ENCODE measurements at places on chromosomes 7 and 10.

DNA sequence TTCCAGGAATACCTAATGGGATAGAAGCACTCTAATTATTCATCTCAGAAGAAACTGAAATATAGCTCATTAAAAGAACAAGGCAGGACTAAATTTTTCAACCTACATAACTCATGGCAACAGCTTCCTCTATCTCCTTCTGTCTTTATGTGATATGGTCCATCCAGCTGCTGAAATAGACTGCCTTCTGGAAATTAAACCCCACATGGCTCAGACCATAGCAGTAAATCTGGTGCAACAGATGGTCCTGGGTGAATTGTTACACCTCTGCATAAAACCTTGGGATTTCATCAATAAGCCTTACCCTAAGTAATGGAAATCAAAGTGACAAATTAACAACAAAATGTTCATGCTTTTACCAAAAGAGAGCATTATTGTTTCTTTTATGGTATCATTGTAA, 205.6 kb upstream of the CSTF2T start:
- DNase-seq: no peak

DNA sequence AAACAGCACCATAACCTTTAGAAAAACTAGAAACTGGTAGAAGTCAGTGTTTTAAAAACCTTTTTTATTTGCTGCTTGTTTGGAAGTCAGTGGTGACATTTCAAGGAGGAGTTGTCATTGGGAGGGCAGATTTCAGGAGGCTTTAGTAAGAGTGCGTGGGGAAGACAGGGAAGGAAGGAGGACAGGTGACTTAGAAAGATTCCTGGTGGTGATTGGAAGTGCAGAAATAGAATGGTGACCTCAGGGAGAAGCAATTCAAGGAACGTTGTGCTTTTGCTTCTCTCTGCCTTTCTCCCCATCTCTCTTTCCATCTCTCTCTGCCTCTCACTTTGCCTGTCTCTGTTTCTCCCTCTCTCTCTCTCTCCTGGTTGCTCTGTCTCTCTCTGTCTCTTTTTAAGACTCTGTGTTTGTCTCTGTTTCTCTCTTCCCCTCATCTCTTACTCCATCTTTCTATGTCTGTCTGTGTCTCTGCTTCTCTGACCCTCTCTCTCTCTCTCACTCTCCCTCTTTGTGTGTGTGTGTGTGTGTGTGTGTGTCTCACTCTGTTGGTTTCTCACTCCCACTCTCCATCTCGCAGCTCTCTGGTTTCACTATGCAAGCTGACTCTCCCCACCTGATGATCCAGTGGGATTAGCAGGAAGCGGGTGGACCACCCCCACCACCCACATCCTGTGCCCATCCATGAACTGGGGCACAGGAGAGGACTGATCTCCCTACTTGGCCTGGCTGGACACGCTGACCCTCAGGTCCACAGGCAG, 10.9 kb upstream of the PFKP start:
- no peak for DNase-seq

GRCh38 chr10:115654961-115655360, 561.8 kb downstream of the ATRNL1 start:
- peak; percentile 82 for DNase-seq

- no peak for DNase-seq
Observed at GRCh38 chr10:42640610-42641229, 2.4 kb upstream of the ZNF33B start.

DNA sequence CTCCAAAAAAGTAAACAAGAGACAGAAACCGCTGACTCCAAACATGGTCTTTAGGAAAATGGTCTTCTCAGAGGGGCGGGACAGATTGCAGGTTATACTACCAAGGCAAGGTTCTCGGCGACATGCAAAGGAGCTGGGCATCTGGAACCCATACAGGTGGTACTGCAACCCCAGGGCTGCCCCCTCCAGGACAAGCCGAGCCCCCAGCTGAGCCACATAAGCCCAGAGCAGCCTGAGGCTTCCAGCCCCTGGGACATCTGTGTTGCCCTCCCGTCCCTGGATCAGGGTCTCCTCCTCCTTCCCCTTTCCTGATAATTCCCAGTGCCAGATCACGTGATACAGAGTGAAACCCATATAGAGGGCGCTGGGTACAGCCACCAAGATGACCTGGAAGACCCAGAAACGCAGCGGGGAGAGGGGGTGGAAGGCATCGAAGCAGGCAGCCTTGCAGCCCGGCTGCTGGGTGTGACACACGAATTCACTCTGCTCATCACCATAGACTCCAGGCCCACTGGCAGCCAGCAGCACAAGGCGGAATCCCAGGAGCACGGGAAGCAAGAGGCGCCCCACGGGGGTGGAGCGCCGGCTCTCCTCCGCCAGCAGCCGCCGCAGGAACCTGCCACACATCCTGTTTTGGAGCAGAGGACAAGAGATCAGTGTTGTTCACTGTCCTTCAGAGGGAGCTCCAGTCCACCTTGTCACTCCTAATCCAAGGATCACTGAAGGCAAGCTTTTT, at the start of gene GJC3:
TSS of gene GJC3 (minus strand) at position 627 of the 736 bp plus-strand sequence. CDS start at position 627, 0 bp downstream.
- peak; percentile 61 for DNase-seq

- no peak for DNase-seq
Observed at GRCh38 chr7:23759671-23760391, 49.8 kb downstream of the STK31 start.

DNA sequence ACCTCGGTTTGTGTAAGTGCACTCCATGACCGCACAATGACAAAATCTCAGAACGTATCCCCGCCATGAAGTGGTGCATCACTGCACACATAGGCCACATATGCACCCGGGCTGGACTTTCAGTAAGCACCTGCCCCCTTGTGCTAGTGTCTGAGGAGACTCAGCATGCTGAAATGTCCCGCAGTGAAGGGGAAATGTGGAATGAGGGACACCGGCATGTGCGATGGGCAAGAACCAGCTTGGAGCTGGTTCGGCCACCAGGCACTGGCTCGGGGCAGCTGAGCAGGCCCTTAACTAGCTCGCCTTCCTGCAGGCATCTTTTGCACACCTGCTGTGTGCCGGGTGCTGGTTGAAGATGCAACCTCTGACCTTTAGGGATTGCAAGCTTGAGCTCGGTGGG, 49.8 kb upstream of the TNS3 start:
- no peak for DNase-seq

GRCh38 chr10:22086730-22087401, 83.3 kb upstream of the DNAJC1 start:
- DNase-seq: peak; percentile 73

DNA sequence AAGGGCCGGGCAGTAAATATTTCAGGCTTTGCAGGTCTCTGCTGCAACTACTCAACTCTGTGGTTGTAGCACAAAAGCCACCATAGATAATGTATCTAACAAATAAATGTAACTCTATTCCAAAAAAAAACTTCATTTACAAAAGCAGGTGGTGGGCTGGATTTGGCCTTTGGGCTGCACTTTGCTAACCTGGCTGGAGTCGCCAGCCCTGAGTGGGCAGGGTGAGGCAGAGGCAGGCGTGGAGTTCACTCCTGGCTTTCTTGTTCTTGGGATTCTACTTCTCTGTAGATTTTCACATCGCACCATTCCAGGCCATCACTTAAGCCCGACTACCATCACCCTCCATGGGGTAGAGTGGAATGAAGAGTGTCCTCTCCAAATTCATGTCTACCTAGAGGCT, 367.6 kb upstream of the MGMT start:
- no peak for DNase-seq

- DNase-seq: no peak
Observed at GRCh38 chr7:28266402-28266801, 85.8 kb upstream of the JAZF1 start.

DNA sequence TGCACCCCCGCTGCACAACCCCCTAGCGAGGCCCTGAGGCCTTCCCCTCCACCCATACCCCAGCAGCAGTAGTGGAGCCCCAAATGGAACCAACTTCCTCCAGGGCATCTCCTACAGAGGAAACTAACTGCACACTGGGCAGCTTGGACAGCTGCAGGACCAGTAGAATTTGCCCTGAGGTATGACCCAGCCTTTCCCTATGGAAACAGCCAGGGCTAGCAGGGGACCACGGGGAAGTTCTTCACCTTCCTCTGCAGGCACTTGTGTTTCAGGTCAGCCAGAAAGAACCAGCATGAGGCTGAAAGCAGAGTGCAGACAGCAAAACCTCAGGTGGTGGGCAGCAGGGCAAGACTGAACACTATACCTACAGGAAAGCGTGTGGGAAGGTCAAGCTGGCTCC, 5.7 kb upstream of the EEPD1 start:
- DNase-seq: no peak

GRCh38 chr10:43938810-43939209, 290.1 kb upstream of the ZNF32 start:
- DNase-seq: no peak

- no peak for DNase-seq
Observed at GRCh38 chr7:33673029-33673700, 232.2 kb upstream of the BMPER start.

DNA sequence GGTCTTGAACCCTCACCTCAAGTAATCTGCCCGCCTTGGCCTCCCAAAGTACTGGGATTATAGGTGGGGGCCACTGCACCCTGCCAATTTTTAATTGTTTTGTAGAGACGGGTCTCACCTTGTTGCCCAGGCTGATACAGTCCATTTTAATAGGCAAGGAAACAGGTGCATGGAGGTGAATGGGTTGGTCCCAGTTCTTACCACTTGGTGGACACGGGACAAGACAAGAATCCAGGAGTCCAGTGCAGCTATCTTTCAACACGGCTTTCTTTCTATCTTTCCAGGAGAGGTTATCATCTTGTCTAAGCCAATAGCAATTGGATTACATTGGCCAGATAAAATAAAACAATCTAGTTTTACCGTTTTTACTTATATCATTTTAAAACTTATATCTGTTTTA, 23.8 kb downstream of the TCF7L2 start:
- DNase-seq: no peak

DNA sequence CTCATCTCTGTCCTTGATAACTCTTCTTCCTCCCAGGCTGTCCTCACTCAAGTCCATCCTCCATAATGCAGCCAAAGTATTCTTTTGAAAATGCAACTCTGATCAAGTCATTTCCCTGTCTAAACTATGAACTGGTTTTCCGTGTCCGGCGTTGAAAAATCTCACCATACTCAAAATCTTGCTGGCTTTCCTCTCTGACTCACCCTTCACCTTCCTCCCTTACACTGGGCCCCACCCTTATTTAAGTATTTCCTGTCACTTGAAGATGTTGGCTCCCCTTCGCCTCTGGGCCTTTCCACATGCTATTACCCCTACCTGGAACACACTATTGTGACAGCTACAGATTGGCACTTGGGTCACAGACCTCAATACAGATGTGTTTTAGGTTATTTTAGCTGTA, 515.6 kb downstream of the INHBA start:
- no peak for DNase-seq

DNA sequence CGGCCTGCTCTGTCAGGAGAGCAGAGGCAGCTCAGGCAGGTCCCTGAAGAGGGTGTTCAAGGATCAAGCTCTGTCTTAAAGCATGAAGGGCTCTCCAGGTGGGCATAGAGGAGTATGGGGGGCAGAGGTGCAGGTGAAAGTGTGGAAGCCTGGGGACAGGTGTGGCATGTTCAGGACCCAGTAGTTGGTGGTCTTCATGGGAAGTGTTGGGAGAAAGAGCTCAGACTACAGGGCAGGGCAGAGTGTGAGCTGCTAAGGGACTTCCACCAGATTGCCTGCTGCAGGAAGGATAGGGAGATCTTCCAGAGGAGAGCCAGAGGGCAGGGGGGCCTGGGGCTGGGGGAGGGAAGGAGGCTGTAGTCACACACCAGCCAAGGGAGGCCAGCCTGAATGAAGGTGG, 156.5 kb upstream of the GDF10 start:
- DNase-seq: no peak

GRCh38 chr7:91713669-91714068, 166.8 kb downstream of the MTERF1 start:
- DNase-seq: no peak

- DNase-seq: peak; percentile 93
Observed at GRCh38 chr7:100516135-100516812, 22.7 kb upstream of the AGFG2 start.

- DNase-seq: no peak
Observed at GRCh38 chr10:99850767-99851340, 68.4 kb downstream of the ABCC2 start.

- no peak for DNase-seq
Observed at GRCh38 chr10:82251222-82251906, 376.4 kb downstream of the NRG3 start.

- no peak for DNase-seq
Observed at GRCh38 chr10:34236931-34237330, 578.2 kb downstream of the PARD3 start.

- peak; percentile 52 for DNase-seq
Observed at GRCh38 chr7:28804990-28805389, 153.1 kb downstream of the TRIL start.

GRCh38 chr10:21334891-21335696, 190.4 kb downstream of the SKIDA1 start:
- DNase-seq: peak; percentile 85

DNA sequence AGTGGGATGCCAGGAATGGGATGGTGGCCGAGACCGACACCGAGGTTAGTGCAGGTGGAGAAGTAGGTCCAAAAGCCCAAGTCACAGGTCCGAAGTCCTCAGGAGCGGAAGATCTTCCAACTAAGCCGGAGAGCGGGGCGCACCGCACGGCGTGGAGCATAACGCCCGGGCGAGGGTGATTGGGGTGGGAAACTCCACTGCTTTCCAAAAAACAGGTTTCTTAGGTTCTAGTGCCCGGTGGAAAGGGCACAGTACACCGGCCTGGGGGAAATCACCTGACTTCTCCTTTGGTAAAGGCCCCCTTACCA, 11.4 kb upstream of the SPAG6 start:
- no peak for DNase-seq

DNA sequence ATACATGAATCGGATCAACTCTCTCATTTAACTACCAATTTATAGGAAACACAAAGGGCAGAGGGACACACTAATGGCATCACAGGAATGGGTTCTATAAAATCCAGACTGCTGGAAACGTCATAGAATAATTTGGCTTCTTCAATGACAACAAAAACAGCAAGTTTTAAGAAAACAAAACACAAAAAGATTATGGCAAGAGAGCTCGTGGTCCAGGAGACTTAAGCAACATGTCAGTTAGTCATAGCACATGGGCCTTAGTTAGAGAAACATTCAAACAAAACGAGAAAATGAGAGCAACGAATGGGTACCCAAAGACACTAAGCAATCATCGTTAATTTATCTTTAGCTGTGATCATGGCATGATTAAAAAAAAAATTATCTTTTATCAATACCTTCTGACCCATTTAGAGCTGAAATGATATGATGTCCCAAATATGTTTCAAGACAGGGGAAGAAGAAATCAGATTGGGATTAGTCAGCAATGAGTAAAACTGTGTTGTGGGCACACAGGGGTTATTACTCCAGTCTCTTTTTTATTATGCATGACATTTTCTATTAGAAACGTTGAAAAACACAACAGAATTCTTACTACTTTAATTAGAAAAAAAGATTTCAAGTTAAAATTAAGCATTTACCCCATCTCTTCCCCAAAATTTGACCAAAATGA, 28.3 kb downstream of the NCAPG2 start:
- DNase-seq: peak; percentile 63

All from HCEC 1CT (cell line).